ENCODE measurements at places on chromosomes 7 and 10. TPM values are rescaled to one million over a fixed set of nuclear protein-coding genes. Genes with fewer than 3 reads are reported as not detected.

Gene NKX1-2
- total RNA-seq, result not detected

DNA sequence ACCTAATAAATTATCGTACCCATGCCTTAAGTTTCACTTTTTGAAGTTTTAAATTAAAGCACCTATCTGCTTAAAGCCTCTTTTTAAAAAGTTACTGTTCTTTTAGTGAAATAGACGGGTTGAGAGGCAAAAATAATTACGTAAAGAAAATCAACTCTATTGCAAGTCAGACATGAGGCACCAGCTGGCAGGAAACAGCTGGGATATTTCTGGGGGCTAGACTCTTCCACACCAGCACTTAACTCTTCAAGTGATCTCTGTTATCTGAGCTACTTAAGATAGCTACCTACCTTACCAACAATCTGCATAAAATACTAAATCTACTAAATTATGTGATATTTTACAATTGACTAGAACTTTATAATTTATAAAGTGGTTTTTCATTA lies 35.8 kb downstream of the GBF1 start:
- DNase-seq, result no peak

GRCh38 chr7:157656195-157656769 lies 319.5 kb downstream of the DNAJB6 start:
- DNase-seq, result no peak

- no peak for DNase-seq
Observed at GRCh38 chr7:136964347-136964746, 95.9 kb downstream of the CHRM2 start.

DNA sequence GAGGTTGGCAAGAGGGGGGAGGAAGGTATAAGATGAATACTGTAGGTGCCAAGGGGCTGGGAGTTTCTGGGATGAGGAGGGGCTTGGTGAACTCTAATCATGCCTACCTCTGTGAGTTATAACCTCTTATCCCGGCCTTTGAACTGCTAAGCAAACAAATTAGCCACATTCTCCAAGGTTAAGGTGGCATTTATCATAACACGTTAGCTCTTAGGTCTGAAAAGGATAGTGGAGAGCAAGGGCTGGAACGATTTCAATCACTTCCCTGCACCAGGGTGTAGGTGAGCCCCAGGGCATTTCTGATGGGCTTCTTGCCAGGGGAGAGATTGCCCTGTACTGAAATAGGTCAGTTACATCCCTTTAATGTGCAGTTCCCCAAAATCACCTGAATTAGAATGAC lies 28.6 kb upstream of the DMBT1 start:
- no peak for DNase-seq

DNA sequence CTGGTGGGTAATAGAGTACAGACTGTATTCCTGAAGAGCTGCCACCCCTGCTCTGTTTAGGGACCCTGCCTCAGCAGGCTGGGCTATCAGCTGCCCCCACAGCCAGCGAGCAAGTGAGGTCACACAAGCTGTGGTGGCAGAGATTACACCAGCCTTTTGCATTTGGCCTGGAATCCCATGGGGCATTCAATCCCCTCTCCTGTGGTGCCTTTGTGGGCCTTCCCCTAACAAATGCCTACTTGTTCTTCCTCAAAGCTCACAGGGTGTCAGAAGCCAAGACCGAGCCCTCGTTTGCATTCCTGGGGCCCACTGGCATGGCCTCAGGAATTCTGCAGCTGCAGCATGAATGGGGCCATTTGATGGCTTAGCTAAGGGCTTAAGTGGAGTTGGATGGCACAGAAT lies 212.7 kb upstream of the PHYHIPL start:
- DNase-seq, result no peak

Gene SLC39A12
- under 0.01 TPM for total RNA-seq

Gene ACSL5
- total RNA-seq, result 56.2 TPM

- DNase-seq, result no peak
Observed at GRCh38 chr10:97763411-97763810, 8.4 kb downstream of the SFRP5 start.

Gene C10orf62
- not detected for total RNA-seq

DNA sequence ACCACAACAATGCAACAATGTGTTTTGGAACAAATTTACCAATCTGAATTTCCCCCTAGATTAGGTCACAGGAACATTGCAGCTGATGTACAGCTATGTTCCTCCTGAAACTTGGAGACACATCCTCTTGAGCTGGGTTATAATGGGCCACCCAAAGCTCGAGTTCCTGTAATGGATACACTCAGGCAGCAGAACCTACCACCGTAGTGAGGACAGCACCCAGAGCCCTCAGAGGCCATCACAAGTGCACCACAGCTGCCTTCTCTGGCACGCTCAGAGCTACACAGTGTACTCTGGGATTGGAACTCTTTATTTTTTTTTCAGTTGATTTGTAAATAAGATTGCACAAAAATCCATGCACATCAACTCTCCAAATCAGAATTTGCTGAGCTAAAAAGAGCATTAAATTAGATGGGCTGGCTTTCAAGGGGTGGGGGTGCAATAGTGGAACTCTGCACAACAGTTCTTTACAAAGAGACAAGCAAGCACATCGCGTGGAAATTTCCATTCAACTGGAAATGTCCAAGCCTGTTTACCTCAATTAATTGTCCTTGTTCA lies 56.7 kb downstream of the EGFR start:
- DNase-seq, result peak; percentile 26

GRCh38 chr7:106865130-106866041 lies at the start of gene PIK3CG:
Gene PIK3CG, plus strand, starts transcription at chr7:106865282. Its CDS starts 2,280 bp downstream, at chr7:106867562.
- peak; percentile 82 for DNase-seq

Gene SCIN
- total RNA-seq, result not detected

- DNase-seq, result no peak
Observed at GRCh38 chr7:30038196-30038980, 10.2 kb downstream of the PLEKHA8 start.

DNA sequence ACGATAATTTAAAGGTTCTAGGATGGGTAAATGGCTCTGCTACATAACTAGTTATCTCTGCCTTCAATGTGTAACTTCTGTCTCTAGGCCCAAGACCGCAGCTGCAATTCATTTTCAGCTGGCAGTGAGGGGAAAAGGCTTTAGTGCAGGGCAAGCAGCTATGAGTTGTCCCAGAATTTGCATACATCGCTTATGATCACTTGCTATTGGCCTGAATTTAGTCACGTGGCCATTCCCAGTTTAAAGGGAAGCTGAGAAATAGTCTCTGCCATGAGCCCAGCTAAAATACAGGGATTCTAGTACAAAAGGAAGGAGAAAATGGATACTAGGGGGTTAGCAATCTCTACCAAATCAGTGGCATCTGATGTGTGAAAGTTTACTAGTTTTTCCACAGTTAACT lies 145.8 kb upstream of the IMMP2L start:
- DNase-seq, result no peak

DNA sequence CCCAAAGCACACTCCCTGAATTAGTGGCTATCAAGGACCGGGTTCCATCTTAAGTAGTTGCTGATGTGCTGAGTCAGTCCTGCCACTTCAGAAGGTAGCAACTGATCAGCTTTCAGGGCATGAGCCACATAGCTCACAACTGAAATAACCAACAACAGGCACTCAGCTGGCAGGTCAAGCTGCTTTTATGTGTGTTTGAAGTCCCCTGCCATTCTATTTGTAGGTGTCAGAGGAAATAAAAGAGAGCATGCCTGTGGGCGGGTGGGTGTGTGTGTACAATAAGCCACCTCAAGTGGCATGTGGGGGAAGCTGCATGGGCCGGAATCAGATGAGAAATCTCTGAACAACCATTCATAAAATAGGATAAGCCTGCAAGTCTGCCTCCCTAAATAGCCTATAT lies 114.3 kb upstream of the YAE1 start:
- no peak for DNase-seq

Gene IFIT1B
- not detected for total RNA-seq

DNA sequence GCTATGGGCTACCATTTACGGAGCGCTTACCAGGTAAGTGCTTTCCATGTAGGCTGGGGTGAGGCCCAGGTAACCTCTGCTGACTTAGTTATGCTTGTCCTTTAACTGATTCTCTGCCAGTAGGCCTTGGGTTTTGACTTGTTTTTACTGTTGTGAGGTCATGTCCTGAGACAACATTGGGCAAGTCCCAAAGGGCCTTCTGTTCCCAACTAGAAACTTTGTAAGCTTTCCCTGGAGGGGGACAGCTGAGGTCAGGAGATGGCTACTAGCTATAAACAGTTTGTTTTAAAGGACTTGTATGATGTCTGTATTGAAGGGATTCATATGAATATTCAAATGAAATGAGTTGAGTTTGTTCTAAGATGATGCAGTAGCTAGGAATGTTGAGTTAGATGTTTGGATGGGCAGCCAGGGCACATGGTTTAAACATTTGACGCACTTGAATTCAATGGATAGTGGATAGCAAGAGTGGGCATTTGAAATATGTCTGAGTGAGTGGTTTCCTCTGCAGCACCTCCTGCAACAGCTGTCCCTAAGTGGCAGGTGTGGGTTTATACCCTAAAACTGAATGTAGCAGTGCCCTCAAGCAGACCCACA lies 10.0 kb upstream of the SGPL1 start:
- DNase-seq, result no peak

DNA sequence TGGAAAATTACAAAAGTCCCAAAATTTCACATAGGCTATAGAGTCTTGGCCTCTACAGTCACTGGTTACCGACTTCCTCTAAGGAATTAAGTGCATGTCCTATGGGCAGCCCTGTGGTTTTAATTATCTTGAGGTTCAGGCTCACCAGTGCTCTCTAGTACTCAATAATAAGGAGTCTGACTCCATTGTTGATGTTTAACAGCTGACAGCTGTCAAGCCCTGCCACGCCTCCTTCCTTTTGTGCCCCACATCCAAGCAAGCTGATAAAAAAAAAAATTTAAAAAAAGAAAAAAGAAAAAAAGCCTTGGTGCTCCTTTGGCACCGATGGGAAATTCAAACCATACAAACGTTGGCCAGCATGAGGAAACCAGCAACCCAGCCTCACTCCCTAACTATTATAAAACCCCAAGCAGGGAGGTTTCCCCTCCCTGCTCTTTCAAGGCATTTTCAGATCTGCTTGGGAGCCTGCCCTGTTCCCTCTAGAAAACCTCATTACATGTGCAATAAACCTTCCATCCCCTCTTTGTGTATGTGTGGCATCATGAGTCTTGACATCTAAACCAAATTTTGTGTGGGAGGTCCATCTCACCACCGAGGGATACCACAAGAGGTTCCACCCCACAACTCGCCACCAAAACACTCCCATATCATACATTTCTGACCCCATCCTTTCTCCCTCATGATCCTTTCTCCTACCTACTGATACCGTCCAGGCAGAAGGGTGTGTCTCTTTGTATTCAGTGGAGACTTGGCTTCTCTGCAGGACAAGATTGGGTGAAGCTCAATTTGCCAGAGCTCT lies 70.9 kb upstream of the CCDC71L start:
- DNase-seq, result peak; percentile 15

GRCh38 chr7:6252748-6253147 lies 19.7 kb downstream of the CYTH3 start:
- DNase-seq, result no peak

DNA sequence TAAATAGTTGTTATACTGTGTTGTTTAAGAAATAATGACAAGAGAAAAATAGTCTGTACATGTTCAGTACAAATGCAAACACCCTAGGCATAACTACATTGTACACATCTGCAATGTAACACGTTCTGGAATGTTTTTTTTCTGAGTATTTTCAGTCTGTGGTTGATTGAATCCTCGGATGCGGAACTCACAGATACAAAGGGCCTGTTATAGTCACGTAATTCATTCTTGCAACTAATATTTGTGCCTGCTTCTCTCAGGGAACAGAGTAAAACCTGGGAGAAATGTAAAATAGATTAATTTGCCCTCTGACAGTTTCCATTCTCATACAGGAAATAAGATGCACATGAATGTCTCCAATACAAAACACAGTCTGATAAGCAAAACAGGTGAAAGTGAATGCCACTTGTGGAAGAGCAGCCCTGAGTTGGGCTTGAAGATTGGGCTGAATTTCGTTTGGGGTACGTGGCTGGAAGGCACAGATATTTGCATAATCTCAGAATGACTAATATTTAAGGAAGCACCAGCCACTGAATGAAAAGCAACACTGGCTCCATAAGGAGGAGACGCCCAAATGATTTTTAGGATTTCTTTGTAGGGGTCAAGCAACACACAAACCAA lies 19.1 kb downstream of the DENND2A start:
- DNase-seq, result no peak

Gene PDCD4
- 102 TPM for total RNA-seq

Gene SEMA3A
- total RNA-seq, result 56.7 TPM

Measured in lung microvascular endothelial cell (primary cell).